ENCODE measurements at places on chromosomes 6 and 20. TPM values are rescaled to one million over a fixed set of nuclear protein-coding genes. Genes with fewer than 3 reads are reported as not detected.

DNA sequence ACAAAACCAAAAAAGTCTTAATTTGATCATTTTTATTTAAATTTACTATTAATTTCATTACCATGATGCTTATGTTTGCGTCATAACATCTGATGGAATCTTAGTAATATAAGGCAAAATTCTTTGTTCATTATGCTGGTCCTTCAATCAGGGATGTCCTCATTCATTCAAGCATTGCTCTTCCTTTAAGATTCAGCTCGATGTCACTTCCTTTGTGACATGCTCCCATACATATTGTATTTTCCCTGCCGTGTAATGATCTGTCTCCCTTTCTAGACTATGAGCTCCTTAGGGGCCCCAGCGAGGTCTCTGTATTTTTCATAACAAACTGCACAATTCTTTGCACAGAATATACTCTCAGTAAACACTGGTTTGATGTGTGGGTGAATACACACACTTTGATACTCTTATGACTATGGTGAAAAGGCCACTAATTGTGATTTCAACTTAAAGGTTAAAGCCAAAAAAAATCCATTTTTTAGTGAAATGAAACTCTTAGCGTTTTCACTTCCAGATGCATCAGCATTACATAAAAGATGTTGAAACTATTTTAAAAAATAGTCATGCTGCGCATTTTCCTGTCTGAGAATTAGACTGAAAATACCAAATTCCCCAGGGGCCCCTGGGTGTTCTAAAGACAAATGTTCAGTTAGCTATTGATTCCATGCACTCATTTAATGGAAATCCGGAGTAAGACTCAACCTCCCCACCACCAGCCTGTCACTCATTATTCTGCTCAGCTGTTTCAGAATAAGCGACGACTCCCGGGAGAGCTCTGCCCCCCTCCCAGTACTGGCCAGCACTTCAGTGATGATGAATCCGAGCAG lies 169.7 kb downstream of the ATXN1 start:
- DNase-seq = no peak

DNA sequence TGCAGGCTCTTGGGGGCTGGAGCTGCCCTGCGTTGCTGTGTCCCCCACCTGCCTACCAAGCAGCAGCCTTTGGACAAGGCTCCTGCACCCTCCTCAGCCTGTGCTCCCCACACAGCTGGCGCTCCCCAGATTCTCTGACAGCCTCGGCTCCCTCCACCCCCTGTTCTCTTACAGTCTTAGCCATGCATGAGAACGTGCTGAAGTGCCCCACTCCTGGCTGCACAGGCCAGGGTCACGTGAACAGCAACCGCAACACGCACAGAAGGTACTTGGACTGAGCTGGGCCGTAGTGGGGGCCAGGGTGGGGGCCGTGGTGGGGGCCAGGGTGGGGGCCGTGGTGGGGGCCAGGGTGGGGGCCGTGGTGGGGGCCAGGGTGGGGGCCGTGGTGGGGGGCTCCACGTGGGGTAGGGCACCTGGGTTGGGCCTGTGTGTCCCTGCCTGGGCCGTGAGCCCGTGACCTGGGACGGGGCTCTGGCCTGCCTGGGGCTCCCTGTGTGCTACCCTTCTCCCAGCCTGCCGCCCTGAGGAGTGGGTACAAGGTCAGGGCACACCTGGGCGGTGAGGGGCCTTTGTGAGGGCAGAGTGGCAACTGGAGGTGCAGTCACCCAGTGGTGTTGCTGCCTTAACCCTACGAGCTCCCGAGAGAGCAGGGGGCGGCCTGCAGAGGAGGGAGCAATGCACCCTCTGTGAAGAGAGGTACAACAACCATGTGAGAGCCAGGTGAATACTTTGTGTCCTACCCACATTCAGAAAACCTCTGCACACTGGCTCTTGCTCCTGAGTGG lies 43.5 kb upstream of the PCMTD2 start:
- DNase-seq = no peak

DNA sequence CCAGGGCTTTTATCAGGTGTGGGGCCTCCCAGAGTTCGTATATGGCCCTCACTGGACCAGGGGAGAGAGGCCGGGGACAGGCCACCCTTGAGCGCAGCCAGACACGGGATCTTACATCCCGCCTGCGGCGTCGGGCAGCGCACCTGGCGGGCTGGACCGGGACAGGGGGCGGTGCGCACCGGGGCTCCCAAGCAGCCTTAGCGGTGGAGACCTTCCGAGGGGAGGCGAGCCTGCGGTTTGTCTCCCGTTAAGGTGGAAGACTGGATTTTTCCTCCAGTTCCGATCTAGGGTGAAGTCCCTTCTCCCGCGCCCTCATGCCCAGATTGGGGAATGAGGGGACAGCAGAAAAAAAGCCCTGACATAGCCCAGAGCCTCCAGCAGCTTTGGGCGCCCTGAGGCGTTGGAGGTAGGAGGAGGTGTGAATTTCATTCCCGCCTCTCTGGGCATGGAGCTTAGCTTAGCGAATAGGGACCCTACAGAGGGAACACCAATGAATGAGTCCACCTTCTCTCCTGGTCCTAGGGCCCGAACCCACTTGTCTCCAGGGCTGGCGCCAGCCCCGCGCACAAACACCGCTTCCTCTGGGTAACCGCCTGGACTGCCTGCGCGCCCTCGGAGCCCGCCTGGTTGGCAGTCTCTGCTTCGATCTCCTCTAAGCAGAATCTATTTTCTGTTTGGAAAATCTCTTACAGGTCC lies 6.7 kb upstream of the LAMP5 start:
- DNase-seq = no peak

DNA sequence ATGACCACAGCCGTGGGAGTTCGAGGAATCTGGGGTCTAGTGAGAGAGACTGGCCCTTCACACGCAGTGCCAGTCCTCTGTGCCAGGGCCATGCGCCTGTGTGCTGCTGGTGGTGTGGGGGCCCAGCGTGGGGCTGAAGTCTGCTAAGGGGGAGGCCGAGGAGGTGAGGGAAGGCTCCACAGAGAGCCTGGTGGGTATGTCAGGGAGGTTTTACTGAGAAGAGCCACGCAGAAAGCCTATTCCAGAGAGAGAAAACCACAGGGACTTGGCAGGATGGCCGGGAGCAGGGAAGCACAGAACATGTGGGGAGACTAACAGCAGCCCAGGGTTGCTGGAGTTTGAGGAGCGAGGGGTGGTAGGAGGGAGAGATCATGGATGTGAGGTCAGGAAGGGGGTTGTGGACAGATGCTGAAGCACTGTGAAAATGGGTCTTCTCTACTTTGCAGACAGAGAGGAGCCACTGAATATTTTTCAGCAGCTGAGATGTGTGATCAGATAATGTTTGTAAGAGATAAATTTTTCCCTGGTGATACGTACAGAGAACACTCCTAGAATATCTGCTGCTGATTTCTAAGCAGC lies 35.3 kb downstream of the DUSP22 start:
- no peak for DNase-seq

GRCh38 chr6:106773996-106774629 lies 144.7 kb downstream of the QRSL1 start:
- DNase-seq = no peak

The APOBEC2 gene
- 2.5 TPM for total RNA-seq

The CTCFL gene
- not detected for total RNA-seq

The SULF2 gene
- 66.1 TPM for total RNA-seq

Measured in Caco-2 (cell line).